ENCODE measurements at places on chromosomes 11 and 22. TPM values are rescaled to one million over a fixed set of nuclear protein-coding genes. Genes with fewer than 3 reads are reported as not detected.

Gene TSPAN32
- polyA plus RNA-seq: not detected

Gene MRGPRX4
- not detected for polyA plus RNA-seq

Gene BAD
- 159 TPM for polyA plus RNA-seq

Gene SLC22A8
- polyA plus RNA-seq: not detected

Gene PANX2
- polyA plus RNA-seq: 0.20 TPM

Gene KLHL35
- 6.3 TPM for polyA plus RNA-seq

Gene DHCR7
- polyA plus RNA-seq: 15.7 TPM

Gene OR52H1
- polyA plus RNA-seq: not detected

Gene MMP3
- polyA plus RNA-seq: 18.8 TPM

Gene LSP1
- polyA plus RNA-seq: 0.36 TPM

Gene OR5AK2
- polyA plus RNA-seq: not detected

Gene SCN4B
- not detected for polyA plus RNA-seq

Gene MUC15
- polyA plus RNA-seq: 0.06 TPM

Gene P4HA3
- polyA plus RNA-seq: 30.6 TPM

Data from GM23248 (cell line).